Amniotic stem cell (primary cell): ENCODE measurements at places on chromosomes 2 and 18.

DNA sequence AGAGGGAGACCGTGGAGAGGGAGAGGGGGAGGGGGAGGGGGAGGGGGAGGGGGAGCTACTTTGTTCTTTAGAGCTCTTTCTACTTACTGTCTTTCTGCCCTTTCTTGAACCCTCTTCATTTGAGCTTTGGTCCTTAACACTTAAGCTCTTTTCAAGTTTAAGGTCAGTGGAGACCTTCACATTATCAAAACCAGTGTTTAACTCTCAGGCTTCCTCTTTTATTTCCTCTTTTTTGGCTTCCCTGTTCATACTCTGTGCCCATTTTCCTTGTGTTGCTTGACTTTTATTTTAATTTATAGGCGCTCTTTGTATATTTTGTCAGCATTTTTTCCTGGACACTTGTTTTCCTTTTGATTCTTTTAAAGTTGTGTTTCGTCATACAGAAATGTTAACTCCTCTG lies 37.1 kb downstream of the ACSL3 start:
- no peak for DNase-seq

- DNase-seq: no peak
These were observed 45.3 kb upstream of the HS6ST1 start for GRCh38 chr2:128363934-128364361.

- DNase-seq: no peak
These were observed 685.6 kb upstream of the NXPH2 start for GRCh38 chr2:139465789-139466188.

DNA sequence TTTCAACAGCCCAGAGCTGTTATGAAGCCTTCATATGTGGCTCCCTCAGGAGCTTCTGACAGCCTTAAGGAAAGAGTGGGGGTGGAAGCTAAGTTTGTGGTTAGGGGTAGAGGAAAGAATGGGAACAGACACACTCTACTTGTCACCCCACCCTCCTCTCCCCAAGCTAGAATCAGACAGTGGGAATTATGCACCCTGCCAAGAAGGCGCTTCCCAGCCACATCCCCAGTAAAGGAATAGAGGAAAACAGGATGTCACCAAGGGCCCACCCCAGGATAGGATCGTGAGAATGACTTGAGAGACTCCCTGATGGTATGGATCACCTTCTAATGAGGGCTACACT lies 32.4 kb upstream of the EML4 start:
- DNase-seq: no peak

- DNase-seq: peak; percentile 78
These were observed 32.9 kb downstream of the HS1BP3 start for GRCh38 chr2:20617892-20618467.

DNA sequence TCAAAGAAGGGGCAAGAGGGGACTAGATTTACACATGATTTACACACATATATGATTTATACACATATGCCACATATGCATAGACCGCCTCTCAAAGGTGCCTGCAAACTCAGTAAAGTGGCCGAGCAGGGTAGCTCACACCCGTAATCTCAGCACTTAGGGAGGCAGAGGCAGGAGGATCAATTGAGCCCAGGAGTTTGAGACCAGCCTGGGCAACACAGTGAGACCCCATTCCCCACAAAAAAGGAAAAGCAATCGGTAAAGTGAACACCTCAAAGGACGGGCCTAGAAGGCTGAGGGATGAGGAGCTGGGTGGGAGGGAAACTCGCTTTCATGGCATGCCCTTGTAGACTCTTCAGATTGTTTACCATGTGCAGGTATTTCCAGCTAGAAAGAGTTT lies 5.1 kb downstream of the ANKRD39 start:
- DNase-seq: no peak

DNA sequence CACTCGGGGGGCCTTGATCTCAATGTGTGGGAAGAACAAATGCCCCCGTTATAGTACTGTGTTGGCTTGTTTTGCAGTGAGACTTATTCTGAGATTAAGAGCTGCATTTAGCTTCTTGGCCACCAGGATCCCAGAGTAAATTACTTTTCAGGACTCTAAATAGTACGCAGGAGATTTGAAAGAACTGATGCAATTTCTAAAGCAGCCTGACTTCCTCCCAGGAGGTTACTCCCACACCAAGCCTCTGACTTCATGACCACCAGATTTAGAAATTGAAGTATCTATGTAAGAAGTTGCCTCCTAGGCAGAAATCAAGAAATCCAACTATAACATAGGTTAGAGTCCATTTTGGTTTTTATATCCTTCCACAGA lies 67.0 kb downstream of the FEZ2 start:
- no peak for DNase-seq

DNA sequence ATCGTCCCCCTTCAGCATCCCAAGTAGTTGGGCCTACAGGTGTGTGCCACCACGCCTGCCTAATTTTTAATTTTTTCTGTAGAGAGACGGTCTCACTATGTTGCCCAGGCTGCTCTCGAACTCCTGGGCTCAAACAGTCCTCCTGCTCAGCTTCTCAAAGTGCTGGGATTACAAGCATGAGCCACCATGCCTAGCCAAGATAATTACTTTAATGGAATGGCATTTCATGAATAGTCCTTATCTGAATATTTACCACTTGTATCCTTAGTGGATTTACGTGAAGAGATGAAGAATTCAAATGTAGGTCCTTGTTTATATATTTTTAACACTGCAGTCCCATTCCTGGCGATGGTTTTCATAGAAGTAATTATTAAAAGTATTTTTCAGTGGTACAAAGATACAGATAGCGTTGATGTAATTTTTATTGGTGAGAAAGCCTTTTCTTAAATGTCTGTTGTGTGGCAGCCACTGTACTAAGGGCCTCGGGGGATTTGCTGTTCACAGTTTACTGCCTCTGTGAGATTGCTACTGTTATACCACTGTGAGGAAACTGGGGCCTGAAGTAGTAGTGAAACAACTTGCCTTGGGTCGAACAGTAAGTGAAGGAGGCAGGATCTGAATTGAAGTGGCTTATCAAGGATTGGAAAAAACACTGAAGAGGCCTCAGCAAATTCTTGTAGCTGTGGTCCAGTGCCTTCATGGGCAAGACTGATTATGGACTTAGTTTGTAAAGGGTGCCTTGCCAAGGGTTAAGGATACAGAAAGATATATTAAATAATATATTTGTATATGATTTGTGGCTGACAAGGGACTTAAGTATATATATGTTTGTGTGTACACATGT lies 151.2 kb downstream of the PRPF40A start:
- no peak for DNase-seq

DNA sequence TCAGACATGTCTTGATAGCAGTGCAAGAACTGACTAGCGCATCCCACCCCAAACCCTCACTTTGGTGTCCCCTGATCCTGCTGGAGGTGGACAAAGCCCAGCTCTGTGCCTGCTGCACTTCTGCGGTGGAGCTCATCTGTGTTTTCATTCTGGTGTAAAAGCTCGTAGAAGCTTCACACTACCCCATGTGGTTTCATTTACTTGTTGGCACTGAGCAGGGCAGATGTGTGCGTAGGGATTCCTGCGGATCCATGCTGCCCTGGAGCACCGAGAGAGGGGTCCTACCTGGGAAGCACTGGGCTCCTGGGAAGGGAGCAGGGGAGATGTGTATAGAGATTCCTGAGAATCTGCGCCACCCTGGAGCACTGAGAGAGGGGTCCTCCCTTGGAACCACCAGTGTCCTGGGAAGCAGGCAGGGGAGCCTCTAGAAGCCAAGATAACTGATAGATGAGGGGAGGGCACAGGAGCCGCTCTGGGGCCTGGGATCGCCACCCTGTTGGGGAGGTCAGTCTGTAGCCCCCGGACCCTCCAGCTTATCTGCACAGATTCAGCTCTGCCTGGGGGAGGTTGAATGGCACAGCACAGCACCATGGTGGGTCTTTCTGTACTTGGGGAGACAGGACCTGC lies 106.9 kb upstream of the OTOS start:
- no peak for DNase-seq

GRCh38 chr2:173386738-173387065 lies 32.0 kb downstream of the CDCA7 start:
- DNase-seq: no peak

DNA sequence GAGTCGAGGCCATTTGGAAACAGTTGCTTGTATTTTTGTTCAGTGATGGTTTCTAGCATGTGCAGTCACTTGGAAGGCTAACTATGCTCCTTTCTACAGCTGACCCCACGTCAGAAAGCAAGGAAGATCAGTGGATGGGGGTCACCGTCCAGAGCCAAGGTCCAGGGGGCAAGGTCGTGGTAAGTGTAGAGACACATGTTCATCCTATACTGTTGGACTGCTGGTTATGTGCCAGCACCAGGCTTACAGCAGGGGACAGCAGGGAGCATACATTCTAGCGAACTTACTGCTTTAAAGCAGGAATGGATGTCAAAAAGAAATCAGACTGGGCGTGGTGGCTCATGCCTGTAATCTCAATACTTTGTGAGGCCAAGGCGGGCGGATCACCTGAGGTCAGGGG lies 40.0 kb downstream of the ITGA6 start:
- DNase-seq: no peak

- no peak for DNase-seq
These were observed 20.1 kb downstream of the TMEM17 start for GRCh38 chr2:62485761-62486438.

DNA sequence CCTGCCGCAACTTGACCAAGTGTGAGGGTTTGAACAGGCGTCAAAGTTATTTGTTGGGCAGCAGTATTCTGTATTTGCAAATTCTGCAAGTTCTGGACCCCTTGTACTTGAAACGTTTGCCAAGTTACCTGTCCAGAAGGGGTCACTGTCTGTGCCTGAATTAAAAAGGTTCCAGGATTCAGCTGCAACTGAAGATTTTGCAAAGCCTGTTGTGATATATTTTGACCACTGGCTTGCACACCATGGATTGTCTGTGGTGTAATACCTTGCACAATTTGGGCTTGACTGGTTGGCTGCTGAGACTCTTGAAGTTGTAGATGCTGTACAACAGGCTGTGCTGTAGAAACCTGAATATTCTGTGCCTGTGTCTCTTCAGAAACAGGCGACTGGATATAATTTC lies 10.2 kb downstream of the SP3 start:
- no peak for DNase-seq

- DNase-seq: no peak
These were observed 34.0 kb upstream of the SLC40A1 start for GRCh38 chr2:189614585-189614984.

DNA sequence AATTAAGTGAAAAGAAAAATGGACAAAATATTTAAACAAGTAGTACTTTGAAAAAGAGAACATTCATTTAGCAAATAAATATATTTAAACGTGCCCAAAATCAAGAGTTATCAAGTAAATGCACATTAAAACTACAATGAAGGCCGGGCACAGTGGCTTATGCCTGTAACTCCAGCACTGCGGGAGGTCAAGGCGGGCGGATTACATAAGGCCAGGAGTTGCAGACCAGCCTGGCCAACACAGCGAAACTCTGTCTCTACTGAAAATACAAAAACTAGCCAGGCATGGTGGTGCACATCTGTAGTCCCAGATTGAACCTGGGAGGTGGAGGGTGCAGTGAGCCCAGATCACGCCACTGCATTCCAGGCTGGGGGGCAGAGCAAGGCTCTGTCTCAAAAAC lies 9.8 kb downstream of the STAM2 start:
- no peak for DNase-seq

DNA sequence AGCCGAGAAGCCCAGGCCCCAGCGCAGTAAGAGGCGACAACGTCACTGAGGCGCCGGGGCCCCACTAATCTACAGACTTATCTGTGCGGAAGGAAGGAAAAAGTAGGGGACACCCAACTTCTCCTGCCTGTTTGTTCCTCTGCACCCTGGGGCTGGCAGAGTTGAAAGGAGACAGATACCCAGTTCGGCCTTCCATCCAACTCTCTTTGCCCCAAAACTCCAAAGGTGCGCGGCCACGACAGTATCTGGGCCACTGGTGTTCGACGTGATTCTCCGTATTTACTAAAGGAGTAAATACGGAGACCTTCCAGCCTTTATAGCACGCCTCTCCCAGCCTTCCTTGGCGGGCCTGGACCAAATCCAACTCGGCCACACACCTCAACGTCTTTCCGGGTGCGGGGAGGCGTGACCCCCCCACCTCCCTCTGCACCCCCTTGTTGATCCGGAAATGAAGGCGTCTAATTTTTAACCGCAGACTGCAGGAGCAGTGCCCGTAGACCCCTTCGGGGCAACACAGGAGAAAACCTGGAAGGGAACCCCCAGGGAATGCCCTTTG lies 1.6 kb downstream of the SMAD7 start:
- DNase-seq: no peak

DNA sequence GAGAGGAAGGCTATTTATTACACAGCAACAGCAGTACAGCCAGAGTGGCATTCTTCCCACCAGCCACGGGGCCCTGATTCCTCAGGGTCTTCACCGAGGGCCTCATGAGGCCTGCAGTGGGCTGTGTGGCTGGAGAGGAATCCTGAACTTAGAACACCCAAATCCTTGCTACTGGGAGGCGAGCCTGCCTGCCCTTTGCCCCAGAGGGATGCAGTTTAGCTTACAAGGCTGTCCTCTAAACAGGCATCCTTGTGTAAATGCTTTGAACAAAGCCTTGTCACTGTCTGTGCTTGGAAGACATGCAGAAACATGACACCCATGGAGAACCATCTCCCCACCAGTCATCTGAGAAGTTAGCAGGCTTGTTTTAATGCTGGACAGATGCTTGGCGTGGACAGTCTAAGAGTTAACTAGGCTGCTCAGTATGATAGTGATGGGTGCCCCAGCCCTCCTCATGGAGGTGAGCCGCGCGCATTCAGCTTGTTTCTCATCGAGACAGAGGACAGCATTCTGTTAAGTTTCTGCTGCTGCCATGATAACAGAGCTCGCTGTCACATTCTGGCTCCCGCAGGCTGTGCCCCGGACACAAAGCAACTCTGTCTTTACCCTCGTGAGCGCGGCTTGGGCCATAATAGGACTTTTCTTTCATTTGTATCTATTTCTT lies 42.9 kb downstream of the ADI1 start:
- DNase-seq: no peak

DNA sequence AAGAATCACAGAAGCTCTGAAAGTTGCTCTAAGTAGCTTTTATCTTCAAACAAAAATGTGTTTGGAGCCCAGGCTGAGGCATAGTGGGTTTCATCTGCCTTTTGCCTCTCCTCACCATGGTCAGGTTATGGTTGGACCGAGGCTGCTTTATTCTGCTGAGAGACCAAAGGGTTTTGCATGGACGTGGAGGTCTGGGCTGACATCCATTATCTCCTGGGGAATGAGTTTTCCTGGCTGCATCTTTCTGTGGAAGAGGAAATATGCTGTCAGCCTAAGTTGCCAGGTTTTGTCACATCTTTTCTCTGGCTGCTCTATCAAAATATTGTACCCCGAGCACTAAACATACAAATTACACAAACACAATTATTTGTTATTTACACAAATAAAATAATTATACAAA lies 223.2 kb downstream of the LDLRAD4 start:
- DNase-seq: no peak

DNA sequence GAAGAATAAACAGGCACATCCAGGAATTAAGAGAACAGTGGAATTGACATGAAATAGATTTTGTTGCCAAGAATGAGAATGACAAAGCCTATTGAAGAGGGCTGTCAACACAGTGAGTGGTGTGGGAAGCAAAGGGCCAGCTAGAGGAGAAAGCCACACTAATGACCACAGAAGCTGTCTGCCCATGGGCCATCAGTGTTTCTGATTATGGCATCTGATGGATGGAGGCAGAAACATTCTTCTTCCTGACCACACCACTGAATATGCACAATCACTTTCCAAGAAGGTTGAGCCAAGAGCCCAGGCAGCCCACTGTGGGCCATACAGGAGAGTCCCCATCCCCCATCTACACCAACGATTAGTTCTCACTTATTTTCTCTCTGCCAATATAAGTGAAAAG lies 146.0 kb upstream of the SH3BP4 start:
- DNase-seq: no peak
